Fibroblast of lung (primary cell): ENCODE measurements at places on chromosomes 5 and 9. TPM values are rescaled to one million over a fixed set of nuclear protein-coding genes. Genes with fewer than 3 reads are reported as not detected.

- DNase-seq: peak; percentile 89
- no peaks in the 10 kb centered on the region for H3K27me3 ChIP-seq
- no peaks in the 10 kb centered on the region for H3K36me3 ChIP-seq
- H3K4me3 ChIP-seq: no peak overlapping the region
Measured at GRCh38 chr9:84121991-84122523, 141.5 kb downstream of the RMI1 start.

- peaks cover 15% of the 10 kb centered on the region for H3K27me3 ChIP-seq
- H3K4me3 ChIP-seq: no peak overlapping the region
- H3K27ac ChIP-seq: no peak overlapping the region
- H3K36me3 ChIP-seq: no peaks in the 10 kb centered on the region
- no peaks in the 10 kb centered on the region for H3K4me1 ChIP-seq
Measured at GRCh38 chr5:73218552-73219171, 45.7 kb downstream of the TMEM174 start.

DNA sequence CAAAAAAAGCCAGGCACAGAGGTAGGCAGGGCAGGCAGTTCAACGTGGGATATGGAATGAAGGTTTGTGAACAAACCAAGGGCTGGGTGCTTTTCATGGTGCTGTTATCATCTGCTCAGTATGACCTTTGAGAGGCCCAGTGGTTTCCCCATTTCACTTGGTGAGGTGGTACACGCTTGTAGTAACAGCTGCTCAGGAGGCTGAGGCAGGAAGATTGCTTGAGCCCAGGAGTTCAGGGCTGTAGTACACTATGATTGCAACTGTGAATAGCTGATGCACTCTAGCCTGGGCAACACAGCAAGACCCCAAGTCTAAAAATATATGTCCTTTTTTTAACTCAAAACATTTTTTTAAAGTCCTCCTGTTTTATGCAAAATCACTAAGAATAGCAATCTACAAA, 174.8 kb downstream of the ENC1 start:
- H3K4me1 ChIP-seq: no peaks in the 10 kb centered on the region
- H3K4me3 ChIP-seq: no peak overlapping the region
- no peak for DNase-seq
- no peak overlapping the region for H3K27ac ChIP-seq
- H3K27me3 ChIP-seq: peaks cover 2% of the 10 kb centered on the region
- H3K36me3 ChIP-seq: no peaks in the 10 kb centered on the region

- no peak overlapping the region for H3K4me3 ChIP-seq
- H3K36me3 ChIP-seq: no peaks in the 10 kb centered on the region
- H3K27me3 ChIP-seq: no peaks in the 10 kb centered on the region
- no peak for DNase-seq
- no peaks in the 10 kb centered on the region for H3K4me1 ChIP-seq
- no peak overlapping the region for H3K27ac ChIP-seq
Measured at GRCh38 chr5:12794476-12795332, 890.5 kb upstream of the CTNND2 start.

DNA sequence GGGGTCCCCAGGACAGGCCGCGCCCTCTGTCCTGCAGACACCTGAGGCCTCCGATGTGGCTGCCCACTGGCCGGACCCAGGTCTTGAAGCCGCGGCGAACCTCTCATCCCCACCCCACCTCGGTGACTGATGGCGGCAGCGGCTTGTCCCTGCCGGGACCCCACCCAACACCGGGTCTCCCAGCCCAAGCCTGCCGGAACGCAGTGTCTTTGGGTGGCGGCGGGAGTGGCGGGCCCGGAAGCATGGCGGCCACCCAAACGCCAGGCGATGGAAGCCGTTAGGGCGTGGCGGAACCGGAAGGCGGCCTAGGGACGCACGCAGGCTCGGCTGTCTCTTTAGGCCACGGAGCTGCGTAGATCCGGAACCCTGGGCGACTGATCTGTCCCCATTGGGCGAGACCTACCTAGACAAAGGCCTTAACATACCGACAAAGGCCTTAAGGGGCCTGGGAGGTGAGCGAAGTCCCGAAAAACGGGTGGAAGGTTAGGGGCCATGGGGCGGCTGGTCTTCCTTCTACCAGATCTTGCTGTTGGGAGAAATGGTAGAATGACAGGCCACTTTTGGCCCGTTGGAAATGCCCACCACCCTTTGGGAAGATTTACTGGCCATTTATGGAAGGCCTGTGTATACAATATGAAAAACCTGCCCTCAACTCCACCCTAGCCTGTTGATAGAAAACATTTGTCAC, 94.6 kb upstream of the SMC2 start:
- H3K4me3 ChIP-seq: no peak overlapping the region
- no peaks in the 10 kb centered on the region for H3K27me3 ChIP-seq
- no peak for DNase-seq
- no peak overlapping the region for H3K27ac ChIP-seq
- no peaks in the 10 kb centered on the region for H3K36me3 ChIP-seq
- no peaks in the 10 kb centered on the region for H3K4me1 ChIP-seq

- peak; percentile 26 for DNase-seq
- H3K27me3 ChIP-seq: peaks cover 30% of the 10 kb centered on the region
- H3K36me3 ChIP-seq: no peaks in the 10 kb centered on the region
Measured at GRCh38 chr5:174735498-174736330, 11.3 kb downstream of the MSX2 start.

- H3K4me3 ChIP-seq: no peak overlapping the region
- no peaks in the 10 kb centered on the region for H3K27me3 ChIP-seq
- no peaks in the 10 kb centered on the region for H3K36me3 ChIP-seq
- peaks cover 9% of the 10 kb centered on the region for H3K4me1 ChIP-seq
- H3K27ac ChIP-seq: no peak overlapping the region
Measured at GRCh38 chr5:14231156-14231555, 88.0 kb downstream of the TRIO start.

- peaks cover 6% of the 10 kb centered on the region for H3K4me1 ChIP-seq
- DNase-seq: no peak
- H3K4me3 ChIP-seq: no peak overlapping the region
- no peak overlapping the region for H3K27ac ChIP-seq
- H3K36me3 ChIP-seq: no peaks in the 10 kb centered on the region
Measured at GRCh38 chr9:129182625-129183494, 4.8 kb upstream of the IER5L start.

- DNase-seq: no peak
- H3K27me3 ChIP-seq: no peaks in the 10 kb centered on the region
- H3K4me1 ChIP-seq: no peaks in the 10 kb centered on the region
- H3K36me3 ChIP-seq: no peaks in the 10 kb centered on the region
Measured at GRCh38 chr5:131413605-131414559, 150.0 kb downstream of the CDC42SE2 start.

DNA sequence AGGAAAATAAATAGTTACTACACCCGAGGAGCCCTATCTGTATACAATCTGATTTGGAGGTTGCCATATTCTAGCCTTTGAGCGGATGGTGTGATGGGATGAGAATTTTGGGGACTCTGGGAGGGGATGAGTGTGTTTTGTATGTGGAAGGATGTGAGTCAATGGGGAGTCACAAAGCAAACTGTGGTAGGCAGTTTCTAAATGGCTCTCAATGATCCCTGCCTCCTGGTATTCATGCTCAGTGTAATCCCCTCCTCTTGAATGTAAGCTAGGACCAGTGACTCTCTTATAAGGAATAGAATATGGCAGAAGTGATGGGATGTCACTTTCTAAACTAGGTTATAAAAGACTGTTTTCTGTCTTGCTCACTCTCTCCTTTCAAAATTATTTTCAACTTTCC, 205.7 kb upstream of the RIOK2 start:
- H3K27me3 ChIP-seq: no peaks in the 10 kb centered on the region
- no peaks in the 10 kb centered on the region for H3K36me3 ChIP-seq
- no peaks in the 10 kb centered on the region for H3K4me1 ChIP-seq
- H3K4me3 ChIP-seq: no peak overlapping the region
- no peak overlapping the region for H3K27ac ChIP-seq
- DNase-seq: peak; percentile 20

DNA sequence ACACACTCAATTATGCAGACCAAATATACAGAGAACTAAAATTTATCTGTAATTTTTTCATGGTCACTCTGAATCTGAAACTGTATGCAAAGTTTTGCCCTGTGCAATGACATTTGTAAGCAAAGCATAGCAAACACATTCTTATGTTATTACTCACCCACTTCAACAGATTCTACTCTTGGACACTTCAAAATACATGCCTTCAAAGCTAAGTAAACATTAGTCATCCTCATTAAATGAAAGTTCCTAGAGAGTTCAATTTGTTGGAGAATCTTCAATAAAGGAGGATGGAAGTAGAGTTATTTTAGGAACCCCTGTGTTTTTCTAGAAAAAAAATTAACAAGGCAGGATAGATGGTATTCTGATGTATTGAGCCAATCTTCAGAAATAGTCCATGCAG, 639.7 kb upstream of the C9orf72 start:
- no peak overlapping the region for H3K27ac ChIP-seq
- no peaks in the 10 kb centered on the region for H3K27me3 ChIP-seq
- no peaks in the 10 kb centered on the region for H3K36me3 ChIP-seq
- H3K4me3 ChIP-seq: no peak overlapping the region

CD274 gene
- 3.3 and 5.9 TPM in 2 replicates for total RNA-seq

AIF1L gene
- total RNA-seq: 0.51 and 3.3 TPM in 2 replicates

FAM221B gene
- not detected in 2 replicates for total RNA-seq

MYOZ3 gene
- 0.33 and 0.77 TPM in 2 replicates for total RNA-seq
